CD4-positive, alpha-beta T cell treated with Interleukin-4 for 1 hour (primary cell): ENCODE measurements at places on chromosomes 2 and 18.

DNA sequence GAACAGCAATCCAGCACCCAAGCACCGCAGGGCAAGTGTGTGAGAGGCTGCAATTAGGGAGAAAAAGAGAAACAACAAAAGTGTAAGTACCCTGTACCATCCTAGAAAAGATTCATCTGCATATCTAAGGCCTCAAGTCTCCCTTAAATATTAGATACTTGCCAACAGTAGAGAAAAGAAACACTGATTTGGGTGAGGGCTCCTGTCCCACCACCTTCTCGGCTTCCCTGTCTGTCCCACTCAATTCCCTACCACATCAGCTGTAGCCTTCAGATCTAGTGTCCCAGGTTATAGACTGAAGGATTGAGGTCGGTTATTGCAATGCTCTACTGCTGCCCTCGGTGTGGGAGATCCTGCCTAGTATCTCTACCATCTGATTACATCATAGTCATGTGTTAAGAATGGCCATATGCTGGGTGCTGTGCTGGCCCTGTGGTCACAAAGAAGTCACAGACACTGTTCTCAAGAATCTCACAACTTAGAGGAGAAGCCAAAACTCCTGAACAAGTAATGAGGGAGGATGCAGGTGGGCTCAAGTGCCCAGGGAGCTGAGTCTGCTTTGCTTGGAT is 2.5 kb downstream of the RAX start:
- no peak for DNase-seq

DNA sequence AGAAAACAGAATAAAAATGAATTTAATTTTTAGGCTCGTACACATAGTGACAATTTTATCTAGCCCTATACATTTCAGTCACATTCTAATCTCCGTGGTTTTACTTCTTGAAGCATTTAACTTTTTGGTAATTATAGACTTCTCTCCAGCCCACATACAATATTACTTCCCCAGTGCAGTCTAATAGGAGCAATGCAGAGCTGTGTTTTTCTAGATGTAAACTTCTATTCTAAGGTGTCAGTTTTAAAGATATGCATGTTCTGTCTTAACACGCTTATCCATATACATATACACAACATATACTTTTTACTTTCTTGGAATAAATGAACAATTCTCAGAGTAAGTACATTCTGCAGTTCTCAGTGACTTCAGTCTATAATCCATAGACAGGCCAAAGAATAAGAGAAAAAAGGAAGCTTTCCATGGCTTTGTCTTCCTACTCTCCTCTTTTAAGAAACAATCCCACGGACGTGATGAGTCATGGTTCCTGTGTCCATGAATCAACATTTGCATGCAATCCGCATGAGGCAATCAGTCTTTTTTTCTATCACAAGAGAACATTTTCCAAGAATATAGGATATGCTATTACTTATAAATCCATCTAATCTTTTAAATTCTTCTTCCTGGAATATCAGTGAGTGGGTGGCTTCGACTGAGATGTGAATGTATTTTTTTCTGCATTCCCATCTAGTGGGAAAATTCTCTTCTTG is 42.8 kb downstream of the CCDC102B start:
- peak; percentile 15 for DNase-seq

DNA sequence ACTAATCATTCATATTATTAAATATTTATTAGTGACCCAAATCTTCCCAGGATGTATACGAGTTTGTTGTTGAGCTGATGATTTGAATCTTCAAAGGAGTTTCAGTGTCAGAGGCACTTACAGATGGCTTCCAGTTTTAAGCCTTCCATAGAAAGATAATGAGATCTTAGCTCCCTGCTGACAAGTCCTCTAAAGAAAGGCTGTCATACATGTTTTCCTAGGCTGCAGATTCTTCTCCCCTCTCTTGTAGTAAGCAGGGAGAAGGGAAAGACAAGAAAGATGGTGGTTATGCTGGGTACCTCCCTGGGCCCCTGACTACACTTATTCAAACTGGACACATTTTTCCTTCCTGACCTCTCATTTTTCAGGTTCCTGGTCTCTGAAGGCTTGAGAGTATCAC is 8.1 kb upstream of the GAREM1 start:
- DNase-seq: no peak

DNA sequence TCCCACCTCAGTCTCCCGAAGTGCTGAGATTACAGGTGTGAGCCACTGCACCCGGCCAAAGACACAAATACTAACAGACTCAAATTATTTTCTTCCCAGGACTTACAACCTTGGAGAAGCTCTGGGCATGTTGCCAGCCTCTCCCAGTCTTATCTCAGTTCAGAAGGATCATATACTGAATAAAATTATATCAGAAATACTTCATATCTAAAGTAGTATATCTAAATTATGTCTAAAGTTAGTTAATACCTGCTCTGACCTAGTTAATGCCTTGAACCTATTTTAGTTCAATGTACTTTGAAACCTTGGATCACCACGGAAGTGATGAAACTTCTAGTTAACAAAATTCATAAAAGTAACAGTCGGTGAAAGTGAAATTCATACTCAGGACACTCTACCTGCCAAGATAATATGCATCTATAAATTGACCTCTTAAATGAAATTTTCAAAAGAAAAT is 34.4 kb upstream of the CYBRD1 start:
- no peak for DNase-seq

DNA sequence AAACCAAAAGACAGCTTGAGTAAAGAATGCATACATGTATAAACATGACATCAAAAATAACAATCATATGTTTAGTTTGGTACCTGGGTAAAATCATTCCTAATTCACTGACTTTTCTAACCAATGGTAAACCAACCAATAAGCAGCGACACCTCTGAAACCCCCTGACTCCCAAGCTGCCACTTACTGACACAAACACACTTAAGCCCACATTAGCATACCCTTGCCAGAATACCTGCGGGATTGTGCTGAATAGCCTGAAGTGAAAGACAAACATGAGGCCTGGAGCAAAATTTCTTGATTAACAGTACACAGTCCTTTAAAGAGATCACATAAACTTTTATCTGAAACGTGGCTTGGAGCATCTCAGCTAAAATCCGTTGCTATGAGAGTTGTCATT is 902.9 kb downstream of the TMEM182 start:
- no peak for DNase-seq

DNA sequence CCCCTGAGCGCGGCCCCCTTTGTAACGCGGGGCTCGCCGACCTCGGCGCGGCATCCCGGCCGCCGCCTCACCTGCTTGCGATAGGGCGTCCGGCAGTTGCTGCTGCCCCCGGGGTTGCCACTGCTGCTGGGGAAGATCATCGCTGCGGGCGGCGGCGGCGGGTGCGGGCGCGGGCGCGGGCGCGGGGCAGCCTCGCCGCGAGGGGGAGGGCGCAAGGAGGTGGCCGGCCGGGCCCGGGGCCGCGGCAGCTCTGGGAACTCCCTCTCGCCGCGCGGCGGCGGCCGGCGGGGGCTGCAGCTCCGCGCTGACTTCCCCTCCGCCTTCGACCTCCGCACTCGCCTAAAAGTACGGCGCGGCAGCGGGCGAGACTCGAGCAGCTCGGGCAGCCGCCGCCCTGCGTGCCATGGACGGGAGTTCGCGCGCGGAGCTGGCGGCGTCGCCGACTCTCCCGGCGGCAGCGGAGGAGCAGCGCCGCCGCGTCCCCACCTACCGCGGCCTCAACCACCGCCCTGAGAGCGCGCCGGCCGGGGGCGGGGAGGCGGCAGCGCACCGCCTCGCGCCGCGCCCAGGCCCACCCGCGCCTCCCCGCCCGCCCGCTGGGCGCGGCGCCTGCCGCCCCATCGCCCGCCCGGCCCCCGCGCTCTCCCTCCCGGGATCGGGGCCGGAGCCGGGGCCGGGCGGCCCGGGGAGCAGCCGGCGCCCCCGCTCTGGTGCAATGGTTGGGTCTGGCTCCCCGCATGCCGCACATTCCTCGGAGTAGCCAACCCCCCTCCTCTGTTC is 86.0 kb downstream of the RBMS1 start:
- peak; percentile 70 for DNase-seq

- no peak for DNase-seq
Measured at GRCh38 chr18:9117980-9118841, 15.7 kb downstream of the NDUFV2 start.

DNA sequence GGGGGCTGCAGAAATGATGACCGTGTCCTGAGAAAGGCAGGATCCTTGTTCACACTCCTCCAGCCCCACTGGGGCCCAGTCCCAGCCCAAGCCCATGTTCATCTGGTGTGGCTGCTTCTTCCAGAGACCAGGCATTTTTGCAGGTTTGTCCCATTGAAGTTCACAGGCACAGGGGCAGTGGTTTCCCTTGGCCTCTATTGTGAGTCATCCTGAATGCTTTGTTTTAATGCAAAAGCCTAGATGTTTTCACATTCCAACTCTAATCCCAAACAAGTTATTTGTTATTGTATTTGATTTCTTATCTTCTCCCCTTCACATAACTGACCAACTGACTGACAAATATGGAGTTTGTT is 426.4 kb upstream of the ID2 start:
- no peak for DNase-seq

GRCh38 chr2:50607721-50608120 is 424.2 kb downstream of the NRXN1 start:
- DNase-seq: no peak

DNA sequence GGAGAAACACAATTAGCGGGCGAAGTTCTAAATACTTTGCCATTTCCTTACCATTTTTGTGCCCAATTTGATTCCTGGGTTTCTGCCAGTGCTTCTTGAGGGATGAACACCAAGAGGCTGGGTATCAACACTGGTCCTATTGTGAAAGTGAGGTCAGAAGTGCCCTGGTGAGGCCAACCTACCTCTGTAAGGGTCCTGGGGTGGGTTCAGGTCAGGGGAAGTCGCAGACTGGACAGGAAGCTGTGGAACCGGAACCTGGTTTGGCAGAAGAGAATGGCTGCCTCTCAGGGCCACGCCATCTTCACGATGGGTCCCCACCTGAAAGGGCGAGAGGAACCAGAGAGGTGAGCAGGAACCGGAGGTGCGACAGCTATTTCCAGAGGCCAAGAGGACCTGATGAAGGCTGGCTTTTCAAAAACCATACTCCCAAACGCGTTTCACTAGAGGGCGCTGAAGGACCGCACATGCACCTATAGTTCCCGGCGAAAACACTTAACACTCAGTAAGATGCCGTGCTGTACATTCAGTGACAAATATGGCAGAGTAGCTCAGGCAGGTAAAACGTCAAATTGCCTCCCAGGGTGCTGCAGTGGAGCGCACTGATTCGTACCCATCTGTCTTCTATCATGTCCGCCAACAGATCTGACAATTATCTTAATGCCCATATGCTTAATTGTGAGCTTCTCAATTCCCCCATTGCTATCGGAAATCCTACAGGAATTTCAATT is 275.3 kb upstream of the CCDC68 start:
- peak; percentile 67 for DNase-seq

DNA sequence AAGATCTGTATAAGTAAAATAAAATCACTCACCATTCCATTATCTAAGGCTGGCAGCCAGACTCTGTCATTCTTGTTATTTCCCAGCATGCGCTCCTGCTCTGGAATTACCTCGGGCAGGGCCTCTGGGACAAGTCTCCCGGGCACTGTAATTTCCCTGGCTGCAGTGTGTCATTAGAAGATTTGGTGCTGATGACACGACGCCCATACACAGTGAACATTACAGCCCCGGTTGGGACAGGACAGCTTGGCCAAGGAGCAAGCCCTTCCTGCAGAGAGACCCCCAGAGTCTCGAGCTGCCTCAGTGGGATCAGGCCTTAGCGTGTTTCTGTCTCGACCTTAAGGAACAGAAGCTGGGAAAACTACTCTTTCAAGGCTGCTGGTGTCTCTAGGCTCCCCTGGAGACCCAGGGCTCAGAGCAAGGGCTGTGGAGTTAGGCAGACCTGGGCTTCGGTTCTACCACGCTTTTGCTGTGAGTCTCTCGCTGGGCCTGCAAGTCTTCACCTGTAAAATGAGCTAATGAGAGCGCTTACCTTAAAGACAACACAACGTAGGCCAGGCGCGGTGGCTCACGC is 39.7 kb downstream of the SMAD7 start:
- no peak for DNase-seq

DNA sequence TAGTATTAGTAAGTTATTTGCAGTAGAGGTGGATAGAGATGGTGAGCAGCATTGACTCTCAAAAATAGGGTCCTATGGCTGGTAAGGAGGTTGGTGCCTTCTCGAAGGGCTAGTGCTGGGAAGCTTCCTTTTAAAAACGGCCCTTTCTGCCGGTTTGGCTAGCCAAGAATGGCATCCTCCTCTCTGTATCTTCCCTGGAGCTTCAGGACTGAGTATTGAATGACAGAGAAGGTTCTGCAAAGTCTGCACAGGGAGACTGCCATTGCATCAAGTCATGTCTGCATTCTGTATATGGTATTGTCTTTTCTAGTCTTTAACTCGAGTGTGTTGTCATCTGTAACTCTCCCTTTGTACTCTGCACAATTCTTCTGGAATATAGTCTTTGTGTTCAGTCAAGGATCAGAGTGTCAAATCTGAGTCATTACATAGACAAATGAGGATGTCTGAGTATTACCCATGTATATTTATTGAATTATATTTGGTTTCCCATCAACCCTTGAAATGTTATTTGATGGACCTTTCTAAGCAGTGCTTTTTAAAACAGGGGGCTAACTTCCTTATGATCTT is 1.1 kb downstream of the LDLRAD4 start:
- DNase-seq: no peak

GRCh38 chr2:120474486-120474885 is 128.6 kb downstream of the INHBB start:
- DNase-seq: no peak

DNA sequence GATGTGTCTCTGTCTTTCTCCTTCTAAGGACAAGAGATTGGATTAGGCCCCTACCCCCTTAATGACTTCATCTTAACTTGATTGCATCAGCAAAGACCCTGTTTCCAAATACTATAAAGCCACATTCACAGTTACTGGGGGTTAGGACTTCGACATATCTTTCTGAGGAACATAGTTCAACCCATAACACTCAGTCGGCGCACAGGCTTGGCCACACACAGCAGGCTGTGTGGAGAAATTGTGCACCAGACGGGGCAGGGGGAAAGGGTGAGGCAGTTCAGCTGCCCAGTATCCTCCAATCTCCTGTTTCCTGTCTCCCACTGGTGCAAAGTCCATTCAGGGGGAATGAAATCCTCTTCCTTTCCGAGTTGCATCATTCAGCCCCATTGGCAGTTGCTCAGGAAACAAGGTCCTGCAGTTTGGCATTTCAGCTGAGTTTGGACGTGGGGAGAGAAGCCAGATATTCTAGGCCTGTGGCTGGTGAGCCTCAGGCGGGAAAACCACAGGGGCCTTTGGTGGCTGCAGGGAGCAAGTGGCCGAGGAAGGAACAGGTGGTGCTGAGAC is 9.4 kb upstream of the RAPGEF4 start:
- DNase-seq: no peak

GRCh38 chr2:28413152-28413898 is 20.7 kb downstream of the FOSL2 start:
- peak; percentile 45 for DNase-seq

DNA sequence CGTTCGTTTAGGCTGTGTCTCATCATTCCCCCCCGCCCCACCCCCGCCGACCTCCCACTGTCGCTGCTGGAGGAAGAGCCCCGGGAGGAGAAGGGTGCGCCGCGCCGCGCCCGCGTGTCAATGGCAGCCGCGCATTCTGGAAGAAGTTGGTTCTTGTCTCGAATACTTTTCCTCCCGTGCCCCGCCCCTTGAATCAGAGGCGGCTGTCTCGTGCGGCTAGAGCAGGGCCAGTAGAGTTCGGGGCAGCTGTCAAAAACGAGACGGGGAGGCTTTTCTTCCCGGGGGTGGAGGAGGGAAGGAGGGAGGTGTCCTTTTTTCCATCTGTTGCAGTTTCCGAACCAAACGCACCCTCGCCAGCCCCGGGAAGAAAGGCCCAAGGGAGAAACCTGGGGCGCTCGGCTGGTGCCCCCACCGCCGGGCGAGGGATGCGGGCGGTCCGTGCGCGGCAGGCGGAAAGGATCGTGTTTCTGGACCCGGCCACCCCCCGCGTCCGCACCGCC is 410 bp upstream of the TGIF1 start:
- DNase-seq: no peak

- DNase-seq: no peak
Measured at GRCh38 chr2:56784046-56784445, 600.3 kb downstream of the CCDC85A start.
